ENCODE measurements at places on chromosomes 7 and 10.

- no peak for DNase-seq
Measured at GRCh38 chr7:131501422-131501821, 55.0 kb downstream of the PODXL start.

DNA sequence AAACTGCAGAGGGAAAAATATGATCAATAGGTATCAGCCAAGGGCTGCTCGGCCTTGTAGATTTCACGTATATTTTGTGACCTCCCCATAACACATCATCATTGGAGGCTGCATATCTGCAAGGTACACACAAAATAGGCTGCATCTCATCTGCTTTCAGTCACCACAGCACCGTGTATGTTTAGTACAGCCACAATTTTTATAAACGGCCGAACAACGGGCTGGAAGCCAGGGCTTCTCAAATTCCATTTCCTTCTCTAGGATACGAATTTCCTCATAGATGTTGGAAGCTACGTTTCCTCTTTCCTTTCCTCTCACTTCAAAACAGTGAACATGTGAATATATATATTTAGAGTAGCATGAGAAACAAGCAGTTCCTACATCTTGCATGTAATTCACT is 20.2 kb upstream of the FOXK1 start:
- no peak for DNase-seq

DNA sequence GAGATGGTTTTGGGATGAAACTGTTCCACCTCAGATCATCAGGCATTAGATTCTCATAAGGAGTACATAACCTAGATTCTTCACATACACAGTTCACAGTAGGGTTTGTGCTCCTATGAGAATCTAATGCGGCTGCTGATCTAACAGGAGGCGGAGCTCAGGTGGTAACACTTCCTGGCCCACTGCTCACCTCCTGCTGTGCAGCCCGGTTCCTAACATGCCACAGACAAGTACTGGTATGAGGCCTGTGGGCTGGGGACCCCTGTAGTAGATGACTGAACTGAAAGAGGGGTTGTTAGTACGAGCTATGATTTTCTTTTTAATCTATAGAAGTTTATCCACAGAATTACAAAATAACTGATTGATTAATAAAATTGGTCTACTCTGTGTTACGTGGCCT is 48.1 kb downstream of the DGKB start:
- DNase-seq: no peak

- DNase-seq: no peak
Measured at GRCh38 chr10:101536800-101537199, 51.3 kb downstream of the POLL start.

GRCh38 chr7:23264916-23265458 is 18.4 kb downstream of the GPNMB start:
- no peak for DNase-seq

DNA sequence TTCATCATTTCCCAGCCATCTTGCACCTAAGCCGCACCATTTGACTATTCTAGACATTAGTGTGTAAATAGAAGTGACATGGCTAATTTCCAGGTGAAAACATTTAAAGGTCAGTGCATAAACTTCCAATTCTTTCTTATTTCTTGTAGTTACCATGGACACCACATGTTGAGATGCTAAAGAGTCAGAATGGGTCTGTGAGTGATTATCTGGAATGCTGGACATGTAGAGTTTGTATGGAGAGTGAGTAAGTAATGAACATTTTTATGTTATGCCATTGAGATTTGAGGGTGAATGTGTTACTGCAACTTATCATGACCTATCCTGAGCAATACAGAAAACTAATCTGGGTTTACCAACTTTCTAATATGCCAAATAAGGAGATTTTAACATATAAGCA is 60.4 kb downstream of the MEOX2 start:
- DNase-seq: no peak

- no peak for DNase-seq
Measured at GRCh38 chr7:29444267-29444666, 119.4 kb upstream of the PRR15 start.

GRCh38 chr7:82818171-82818570 is 344.5 kb downstream of the PCLO start:
- DNase-seq: no peak

GRCh38 chr10:11691319-11691755 is 50.8 kb upstream of the ECHDC3 start:
- DNase-seq: no peak

DNA sequence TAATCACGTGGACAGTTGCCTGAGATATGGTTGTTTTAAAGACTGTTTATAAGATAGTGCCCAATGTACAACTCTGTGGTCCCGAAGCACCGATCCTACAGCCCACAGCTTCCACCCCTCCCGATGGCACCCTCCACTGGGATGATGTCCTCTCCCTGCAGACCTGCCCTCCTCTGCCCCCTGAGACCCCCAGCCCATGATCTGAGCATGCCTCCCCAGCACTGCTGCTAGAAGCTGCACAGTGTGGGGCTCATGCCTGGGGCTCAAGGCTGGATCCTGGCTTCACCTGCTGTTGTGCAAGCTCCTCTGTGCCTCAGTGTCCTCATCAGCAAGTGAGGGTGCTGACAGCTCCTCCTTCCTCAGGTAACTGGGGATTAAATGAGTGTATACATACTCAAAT is 254.7 kb upstream of the MKI67 start:
- no peak for DNase-seq

DNA sequence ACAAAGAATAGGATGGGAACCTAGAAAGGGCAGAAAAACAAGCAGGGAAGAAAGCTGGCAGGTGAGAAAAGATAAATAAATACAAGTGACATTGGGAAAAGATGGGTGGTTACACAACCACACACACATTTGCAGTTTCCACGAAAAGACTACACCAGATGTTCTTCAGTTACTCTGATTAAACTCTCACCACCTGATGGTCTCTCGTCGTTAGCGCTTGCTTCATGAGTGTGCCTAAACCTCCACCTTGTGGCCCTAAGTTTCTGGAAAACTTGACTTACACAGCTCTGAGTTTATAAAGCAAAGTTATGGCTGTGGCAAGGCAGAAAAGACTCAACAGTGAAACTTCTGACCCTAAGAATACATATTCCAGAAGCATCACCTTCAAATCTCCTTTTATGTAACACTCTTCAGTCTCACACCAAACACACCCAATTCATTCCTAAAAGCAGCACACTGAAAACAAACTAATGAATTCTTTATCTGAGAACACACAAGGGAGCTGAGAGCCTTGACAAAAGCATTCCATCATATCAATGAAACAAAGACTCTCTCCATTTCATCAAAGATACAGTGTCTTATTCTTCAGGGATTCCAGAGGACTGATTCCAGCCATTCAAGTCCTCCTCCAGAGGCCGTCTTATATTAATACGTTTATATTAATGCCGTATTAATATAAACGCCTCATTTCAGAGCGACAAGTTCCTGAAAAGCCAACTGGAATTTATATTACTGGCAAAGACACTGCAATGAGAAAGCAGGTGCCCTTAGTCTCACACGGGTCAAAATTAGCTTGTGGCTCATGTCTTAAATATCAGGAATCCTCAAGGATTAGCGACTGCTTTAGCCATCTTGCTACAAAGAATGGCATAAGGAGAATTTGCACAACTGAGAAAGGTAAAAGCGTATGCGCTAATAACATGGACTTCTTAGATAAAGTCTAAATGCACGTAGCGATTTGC is 77.6 kb downstream of the RNF216 start:
- no peak for DNase-seq

- no peak for DNase-seq
Measured at GRCh38 chr10:52578871-52579405, 193.6 kb downstream of the MBL2 start.

- DNase-seq: no peak
Measured at GRCh38 chr10:86098187-86098881, 268.3 kb downstream of the GRID1 start.

Measured in GOT3 (cell line).